Mononuclear cell (primary cell): ENCODE measurements at places on chromosomes 11 and 22. TPM values are rescaled to one million over a fixed set of nuclear protein-coding genes. Genes with fewer than 3 reads are reported as not detected.

Gene CD248
- total RNA-seq = 1.5 TPM

Gene NTM
- total RNA-seq = not detected

Gene SAA2
- total RNA-seq = 0.63 TPM

Gene PCF11
- total RNA-seq = 167 TPM

Gene FXYD2
- 5.7 TPM for total RNA-seq

Gene PKP3
- not detected for total RNA-seq

Gene SCGB2A2
- not detected for total RNA-seq

Gene CECR2
- 0.10 TPM for total RNA-seq

Gene TCN2
- total RNA-seq = 8.7 TPM

Gene PTPRCAP
- total RNA-seq = 137 TPM

Gene SCGB1D2
- total RNA-seq = not detected

Gene DDI1
- total RNA-seq = not detected

Gene PGA5
- total RNA-seq = 0.52 TPM

Gene CHADL
- 1.5 TPM for total RNA-seq

Gene WBP2NL
- 0.42 TPM for total RNA-seq

Gene LRRC56
- 0.94 TPM for total RNA-seq

Gene GNB1L
- 1.0 TPM for total RNA-seq

Gene EMID1
- total RNA-seq = 0.21 TPM

Gene UBASH3B
- 16.3 TPM for total RNA-seq

Gene SMC1B
- total RNA-seq = 0.10 TPM

Gene ADAMTS8
- total RNA-seq = not detected

Gene OR8H1
- total RNA-seq = not detected

Gene CCDC87
- 0.21 TPM for total RNA-seq

Gene CATSPER1
- total RNA-seq = 1.0 TPM

Gene OR8G1
- total RNA-seq = under 0.01 TPM

Gene PHOX2A
- total RNA-seq = not detected

Gene CALCA
- not detected for total RNA-seq

Gene CRYBB2
- total RNA-seq = not detected

Gene SLC22A25
- not detected for total RNA-seq

Gene IL18
- total RNA-seq = 13.0 TPM

Gene MMP12
- total RNA-seq = not detected

Gene ZNF280A
- 0.10 TPM for total RNA-seq

Gene CNGA4
- 0.21 TPM for total RNA-seq

Gene TMEM86A
- total RNA-seq = 4.2 TPM

Gene SMTNL1
- total RNA-seq = 0.10 TPM
